ENCODE measurements at places on chromosomes 1 and 21.

GRCh38 chr1:59007820-59008598, 224.2 kb upstream of the JUN start:
- no peak for DNase-seq

- DNase-seq: no peak
These were observed 32.1 kb downstream of the SH3BP5L start for GRCh38 chr1:248793592-248793991.

- no peak for DNase-seq
These were observed 107.2 kb upstream of the ZNF644 start for GRCh38 chr1:91129017-91129416.

GRCh38 chr1:154747740-154748404, 122.2 kb downstream of the KCNN3 start:
- peak; percentile 43 for DNase-seq

DNA sequence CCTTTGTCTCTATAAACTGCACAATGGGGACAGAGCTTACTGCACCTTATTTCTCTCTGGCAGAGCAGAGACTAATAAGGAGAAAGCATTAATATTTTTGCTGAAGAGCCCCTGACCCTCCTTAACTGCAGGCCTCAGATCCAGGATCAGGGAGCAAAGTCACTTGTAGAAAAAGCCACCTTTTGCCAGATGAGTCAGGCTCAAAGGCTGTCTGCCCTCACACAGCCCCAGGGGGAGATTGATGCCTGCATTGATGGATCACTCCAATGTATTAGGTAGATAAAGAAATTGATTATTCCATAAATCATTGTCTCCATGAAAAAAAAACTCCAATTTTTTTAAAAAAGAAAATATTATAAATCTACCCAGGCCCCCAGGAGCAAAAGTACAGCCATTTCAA, 15.8 kb downstream of the GRIK3 start:
- DNase-seq: no peak

Data from Peyer's patch (tissue), 4 donors.